ENCODE measurements at places on chromosomes 4 and X.

GRCh38 chr4:177403746-177404145, 38.5 kb downstream of the AGA start:
- DNase-seq: no peak

GRCh38 chr4:168318266-168318895, at the start of gene DDX60:
Gene DDX60, minus strand, starts transcription at chr4:168318752. Its CDS starts 7,493 bp downstream, at chr4:168311259.
- peak; percentile 80 for DNase-seq

- no peak for DNase-seq
These were observed 104.6 kb upstream of the MXRA5 start for GRCh38 chrX:3450881-3451570.

DNA sequence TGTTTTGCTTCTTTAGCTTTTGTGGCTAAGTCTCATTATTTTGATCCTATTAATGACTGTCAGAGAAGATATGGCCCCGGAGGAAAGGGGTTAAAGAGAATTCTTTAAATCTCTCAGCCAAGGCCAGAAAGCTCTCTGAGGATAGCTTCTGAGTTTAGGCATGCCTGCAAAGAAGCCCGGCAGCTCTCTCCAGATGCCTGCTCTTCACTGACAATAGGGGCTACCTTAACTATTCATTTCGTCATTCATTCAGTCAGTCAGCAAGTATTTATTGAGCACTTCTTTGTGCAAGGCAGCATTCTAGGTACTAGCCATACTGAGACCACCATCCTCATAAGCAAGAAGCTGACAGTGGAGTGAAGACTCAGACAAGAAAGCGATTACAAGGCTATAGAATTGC, 34.0 kb upstream of the BMP15 start:
- DNase-seq: no peak

- DNase-seq: no peak
These were observed 203.8 kb downstream of the AASDH start for GRCh38 chr4:56183344-56183959.

GRCh38 chr4:56424697-56425514, 10.5 kb downstream of the PPAT start:
- peak; percentile 38 for DNase-seq

DNA sequence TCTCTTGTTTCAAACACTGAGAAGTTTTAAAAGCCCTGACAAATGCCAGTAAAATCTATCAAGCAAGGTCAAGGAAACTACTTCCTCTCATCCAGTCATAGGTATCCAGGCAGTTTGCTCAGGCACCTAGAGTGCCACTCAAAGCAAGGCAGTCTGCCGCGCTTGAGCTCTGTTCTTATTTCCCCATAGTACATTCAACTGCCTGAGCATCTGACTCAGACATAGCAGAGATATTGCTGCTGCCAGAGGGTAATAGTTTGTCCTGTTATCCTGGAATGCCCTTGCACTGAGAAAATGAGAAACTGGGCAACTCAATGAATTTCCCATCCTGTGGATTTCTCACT, 16.1 kb upstream of the ATP8A1 start:
- peak; percentile 7 for DNase-seq

GRCh38 chr4:22707390-22707789, 14.7 kb downstream of the GBA3 start:
- DNase-seq: no peak

GRCh38 chr4:121943941-121944340, 7.9 kb downstream of the TRPC3 start:
- DNase-seq: no peak

DNA sequence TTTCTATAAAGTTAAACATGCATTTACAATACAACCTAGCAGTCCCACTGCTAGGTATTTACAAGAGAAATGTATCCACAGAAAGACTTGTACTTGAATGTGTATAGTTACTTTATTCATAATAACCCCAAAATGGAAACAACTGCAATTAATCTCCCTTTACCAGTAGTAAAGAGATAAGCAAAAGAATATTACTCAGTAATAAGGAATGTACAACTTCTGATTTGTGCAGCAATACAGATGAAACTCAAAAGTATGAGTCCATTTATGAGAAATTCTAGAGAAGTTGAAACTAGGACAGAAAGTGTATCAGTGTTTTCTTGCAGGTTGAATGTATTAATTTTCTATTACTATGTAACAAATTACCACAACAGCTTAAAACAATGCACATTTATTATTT, 15.2 kb downstream of the USP53 start:
- DNase-seq: peak; percentile 54

- DNase-seq: no peak
These were observed 67.4 kb upstream of the GBA3 start for GRCh38 chr4:22625311-22625710.

GRCh38 chr4:154004507-154005170, 215.8 kb upstream of the SFRP2 start:
- DNase-seq: peak; percentile 47

DNA sequence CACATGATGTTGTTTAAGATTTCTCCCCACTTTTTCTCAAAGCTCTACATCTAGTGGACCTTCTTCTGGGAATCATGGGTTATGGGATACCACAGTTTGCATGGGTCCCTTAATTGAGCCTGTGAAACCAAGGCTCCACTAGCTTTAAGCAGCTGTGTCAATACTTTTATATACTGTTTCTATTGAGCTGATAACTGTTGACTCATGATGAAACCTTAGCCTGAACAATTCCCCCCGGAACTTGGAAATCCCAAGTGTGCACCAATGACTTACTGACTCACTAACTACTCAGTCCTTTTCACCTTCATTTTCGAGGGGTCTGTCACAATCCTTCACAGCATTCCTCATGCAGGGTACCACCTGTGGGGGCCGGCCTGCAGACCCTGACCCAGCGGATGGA, 12.7 kb upstream of the SPIN4 start:
- no peak for DNase-seq

DNA sequence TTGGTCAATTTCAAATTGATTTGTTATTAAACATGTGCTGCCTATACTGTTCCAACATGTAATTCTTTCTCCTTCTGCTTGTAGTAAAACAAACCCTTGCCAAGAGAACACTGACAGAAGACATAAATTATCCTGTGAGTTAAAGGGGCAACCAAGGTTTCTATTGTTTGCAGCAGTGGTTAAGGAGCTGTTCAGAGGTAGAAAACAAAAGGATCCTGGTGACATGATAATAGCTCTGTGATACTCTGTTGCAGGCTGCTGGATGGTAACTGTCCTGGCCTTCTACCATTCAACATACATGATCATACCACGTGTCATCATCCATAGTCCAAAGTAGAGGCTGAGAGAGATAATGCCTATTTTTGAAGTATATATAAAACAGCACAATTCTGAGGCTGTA, 75.8 kb upstream of the F9 start:
- DNase-seq: no peak

GRCh38 chrX:30657196-30658161, 4.3 kb downstream of the GK start:
- DNase-seq: peak; percentile 46

GRCh38 chr4:155758481-155759371, at the start of gene GUCY1B1:
Gene GUCY1B1, plus strand, starts transcription at chr4:155759021. Its CDS starts 120 bp downstream, at chr4:155759141.
- DNase-seq: peak; percentile 97

- peak; percentile 51 for DNase-seq
These were observed 1.3 kb downstream of the PCDH7 start for GRCh38 chr4:30721185-30722091.

DNA sequence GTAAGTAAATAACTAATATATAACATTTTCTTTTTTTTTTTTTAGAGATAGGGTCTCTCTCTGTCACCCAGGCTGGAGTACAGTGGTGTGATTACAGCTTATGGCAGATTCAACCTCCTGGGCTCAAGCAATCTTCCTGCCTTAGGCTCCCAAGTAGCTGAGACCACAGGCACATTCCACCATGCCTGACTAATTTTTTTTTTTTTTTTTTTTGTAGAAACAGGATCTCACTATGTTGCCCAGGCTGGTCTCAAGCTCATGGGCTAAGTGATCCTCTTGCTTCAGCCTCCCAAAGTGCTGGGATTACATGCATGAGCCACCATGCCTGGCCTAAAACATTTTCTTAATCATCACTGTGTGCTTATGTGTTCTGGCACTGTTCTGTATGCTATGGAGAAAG, 32.8 kb downstream of the MGARP start:
- DNase-seq: peak; percentile 61

GRCh38 chr4:4521731-4522130, 20.1 kb downstream of the STX18 start:
- DNase-seq: no peak

- DNase-seq: peak; percentile 33
These were observed 34.7 kb downstream of the SLC25A5 start for GRCh38 chrX:119502727-119503483.

DNA sequence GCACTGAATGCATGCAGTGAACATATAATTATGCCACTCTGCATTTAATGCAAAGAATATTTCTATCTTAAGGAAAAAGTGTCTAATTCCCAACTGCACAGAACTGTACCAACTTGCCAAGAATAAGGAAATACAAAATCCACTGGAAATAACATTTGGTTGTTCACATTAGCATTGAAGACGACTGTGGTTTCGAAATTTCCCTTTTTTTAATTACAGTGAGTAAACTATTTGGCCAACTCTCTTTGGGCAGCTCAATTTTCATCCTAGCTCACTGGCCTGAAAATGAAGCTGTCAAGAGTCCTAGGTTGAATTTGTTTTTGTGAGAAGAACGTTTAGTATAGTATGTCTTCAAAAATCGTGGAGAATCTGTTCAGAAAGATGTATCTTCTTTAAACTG, 81.6 kb upstream of the MID1 start:
- DNase-seq: no peak

DNA sequence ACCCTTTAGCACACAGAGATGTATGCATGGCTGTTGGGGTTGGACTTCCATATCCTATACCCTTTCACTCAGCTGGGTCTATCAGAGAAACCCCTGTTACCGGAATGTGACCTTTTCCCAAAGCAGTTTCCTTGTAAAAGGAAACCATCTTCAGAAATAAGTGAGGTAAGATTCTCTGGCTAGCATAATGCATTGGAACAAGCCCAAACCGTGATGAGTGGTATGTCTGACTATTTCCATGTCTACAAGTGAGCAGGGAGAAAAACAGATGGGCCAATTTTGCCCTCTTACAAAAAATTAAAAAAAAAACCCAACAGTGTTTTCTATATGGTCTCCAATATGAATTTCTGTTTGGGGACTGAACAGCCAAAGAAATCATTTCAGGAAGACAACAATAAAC, 283.9 kb downstream of the SMARCA1 start:
- DNase-seq: peak; percentile 58

DNA sequence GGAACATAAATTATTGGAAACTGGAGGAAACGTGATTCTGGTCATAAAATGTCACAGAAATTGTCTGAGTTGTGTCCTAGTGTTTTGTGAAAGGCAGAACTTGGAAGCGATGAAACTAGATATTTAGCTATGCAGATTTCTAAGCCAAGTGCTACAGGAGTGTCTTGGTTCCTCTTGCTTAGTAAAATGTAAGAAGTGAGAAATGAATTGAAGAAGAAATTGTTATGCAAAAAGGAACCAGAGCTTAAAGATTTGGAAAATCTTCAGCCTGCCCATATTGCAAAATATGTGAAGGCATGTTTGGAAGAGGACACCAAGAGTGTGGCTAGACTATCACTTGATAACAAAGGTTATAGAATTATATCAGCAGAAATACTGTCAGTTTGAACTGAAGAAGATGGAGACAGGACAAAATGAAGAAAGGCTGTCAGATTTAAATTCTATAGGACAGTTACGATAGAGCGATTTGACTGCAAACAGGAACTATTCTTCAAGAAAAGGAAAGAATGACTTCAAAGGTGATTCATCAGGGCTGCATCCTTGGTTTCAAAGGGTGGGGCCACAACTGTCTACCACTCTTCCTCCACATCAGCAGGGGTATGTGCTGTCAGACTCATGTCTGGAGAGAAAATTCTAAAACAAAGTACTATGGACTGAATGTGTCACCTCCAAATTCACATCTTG, 9.4 kb upstream of the CDS1 start:
- DNase-seq: peak; percentile 30

DNA sequence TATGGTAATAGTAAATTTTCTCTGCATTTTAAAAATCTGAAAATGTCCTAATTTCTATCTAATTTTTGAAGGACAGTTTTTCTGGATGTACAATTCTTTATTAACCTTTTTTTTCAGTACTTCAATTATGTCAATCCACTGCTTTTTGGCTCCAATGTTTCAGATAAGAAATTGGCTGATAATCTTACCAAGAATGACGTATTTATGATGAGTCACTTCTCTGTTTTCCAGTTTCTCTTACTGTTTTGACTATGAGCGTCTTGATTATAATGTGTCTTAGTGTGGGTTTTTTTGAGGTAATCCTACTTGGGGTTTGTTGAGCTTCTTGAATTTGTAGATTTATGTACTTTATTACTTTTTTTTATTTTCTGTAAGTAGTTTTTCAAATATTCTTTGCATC, 47.2 kb downstream of the UGT2B11 start:
- peak; percentile 3 for DNase-seq

GRCh38 chr4:105644257-105644656, 64.2 kb downstream of the INTS12 start:
- DNase-seq: no peak

GRCh38 chr4:94525993-94526728, 74.4 kb downstream of the PDLIM5 start:
- DNase-seq: peak; percentile 85

- no peak for DNase-seq
These were observed 855 bp upstream of the DHRSX start for GRCh38 chrX:2501559-2502102.

DNA sequence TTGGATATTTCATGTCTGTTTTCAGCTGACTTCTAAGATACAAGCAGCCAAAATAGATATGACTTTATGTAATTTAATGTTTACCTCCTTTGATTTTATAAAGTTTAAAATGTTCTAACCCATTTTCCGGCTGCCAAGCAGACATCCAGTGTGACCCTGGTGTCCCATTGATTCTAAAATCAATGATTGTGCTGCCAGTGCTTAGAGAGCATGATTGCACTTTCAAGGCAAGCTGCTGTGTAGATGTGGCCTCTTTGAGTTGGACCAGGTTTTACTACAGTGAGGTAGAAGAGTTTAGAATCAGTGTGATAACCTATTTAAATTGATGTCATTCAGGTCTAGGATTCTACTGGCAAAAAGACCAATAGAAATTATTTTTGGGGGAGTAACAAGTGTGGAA, 730.9 kb downstream of the STPG2 start:
- no peak for DNase-seq

DNA sequence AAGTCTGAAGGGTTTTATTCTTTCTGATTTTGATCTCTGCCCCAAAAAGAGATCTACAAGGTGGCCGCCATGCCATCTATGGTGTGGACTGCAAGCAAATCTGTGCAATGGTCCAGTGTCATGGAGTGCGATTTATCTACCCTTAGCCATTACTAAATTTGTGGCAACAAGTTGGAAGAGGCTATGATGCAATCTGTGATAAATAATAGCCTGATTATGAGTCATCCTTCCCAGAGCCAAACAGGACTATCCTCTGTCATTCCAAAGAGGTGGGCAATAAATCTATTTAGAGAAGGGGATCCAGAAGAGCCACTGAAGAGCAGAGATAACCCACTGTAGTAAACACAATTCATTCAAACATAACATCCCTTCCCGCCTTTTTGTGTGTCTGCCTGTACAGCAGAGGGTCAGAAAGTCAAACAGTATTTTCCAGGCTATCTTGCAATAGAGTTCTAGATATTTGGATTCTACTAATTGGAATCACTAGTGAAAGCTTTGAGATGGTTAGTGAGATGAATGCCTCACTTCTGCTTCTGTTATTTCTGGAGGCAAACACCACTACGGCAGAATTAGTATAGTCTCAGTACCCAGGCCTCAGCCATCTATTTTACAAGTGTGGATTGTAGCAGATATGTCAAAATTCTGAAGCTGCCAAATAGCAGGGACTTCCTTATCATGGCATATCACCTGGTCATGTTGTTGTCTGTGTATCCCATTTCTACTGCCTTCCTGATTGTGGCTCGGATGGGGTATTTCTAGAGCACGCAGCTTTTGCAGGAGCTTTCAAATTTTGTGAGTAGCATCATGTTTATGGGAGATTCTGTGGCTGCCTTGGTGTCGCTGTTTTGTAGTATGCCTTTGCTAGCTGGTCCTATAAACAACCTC, 192.0 kb downstream of the SMIM20 start:
- DNase-seq: peak; percentile 78

All from iris pigment epithelial cell (primary cell).